ENCODE measurements at places on chromosomes 3 and 15. TPM values are rescaled to one million over a fixed set of nuclear protein-coding genes. Genes with fewer than 3 reads are reported as not detected.

FRMD5 gene
- total RNA-seq = not detected

HDC gene
- 0.27 TPM for total RNA-seq

TMOD2 gene
- total RNA-seq = 10.9 TPM

FAM107A gene
- not detected for total RNA-seq

CLRN1 gene
- not detected for total RNA-seq

GOLGA8M gene
- total RNA-seq = 1.8 TPM

BFSP2 gene
- total RNA-seq = 0.33 TPM

P2RY12 gene
- total RNA-seq = not detected

ZIC1 gene
- total RNA-seq = not detected

DNA sequence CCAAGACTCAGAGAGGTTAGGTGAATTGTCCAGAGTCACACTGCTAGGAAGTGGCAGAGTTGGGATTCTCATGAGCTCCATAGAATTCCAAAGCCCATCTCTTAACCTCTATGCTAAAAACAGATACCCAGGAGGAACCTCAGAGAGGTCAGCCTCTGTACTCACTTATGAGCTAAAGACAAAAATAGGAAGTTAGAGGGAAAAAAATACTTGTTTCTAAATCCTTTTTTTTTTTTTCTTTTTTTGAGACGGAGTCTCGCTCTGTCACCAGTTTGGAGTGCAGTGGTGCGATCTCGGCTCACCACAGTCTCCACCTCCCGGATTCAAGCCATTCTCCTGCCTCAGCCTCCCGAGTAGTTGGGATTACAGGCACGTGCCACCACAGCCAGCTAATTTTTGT is 31.4 kb downstream of the FSD2 start:
- H3K36me3 ChIP-seq = no peaks in the 10 kb centered on the region
- no peak overlapping the region for H3K27ac ChIP-seq
- no peaks in the 10 kb centered on the region for H3K4me1 ChIP-seq
- H3K27me3 ChIP-seq = peaks cover 3% of the 10 kb centered on the region

- no peaks in the 10 kb centered on the region for H3K27me3 ChIP-seq
- H3K36me3 ChIP-seq = no peaks in the 10 kb centered on the region
- H3K27ac ChIP-seq = no peak overlapping the region
- H3K4me3 ChIP-seq = no peak overlapping the region
Observed at GRCh38 chr3:112894258-112894657, 47.6 kb upstream of the CD200R1L start.

GRCh38 chr3:5144316-5144994 is 22.4 kb downstream of the ARL8B start:
- peaks cover 20% of the 10 kb centered on the region for H3K4me1 ChIP-seq
- H3K4me3 ChIP-seq = no peak overlapping the region
- DNase-seq = no peak
- no peaks in the 10 kb centered on the region for H3K27me3 ChIP-seq
- H3K27ac ChIP-seq = no peak overlapping the region
- peaks cover 79% of the 10 kb centered on the region for H3K36me3 ChIP-seq

- peak overlapping the region; percentile 20 for H3K27ac ChIP-seq
- peaks cover 69% of the 10 kb centered on the region for H3K36me3 ChIP-seq
- H3K4me3 ChIP-seq = no peak overlapping the region
- H3K27me3 ChIP-seq = no peaks in the 10 kb centered on the region
Observed at GRCh38 chr3:46924921-46925584, 47.5 kb downstream of the PTH1R start.

DNA sequence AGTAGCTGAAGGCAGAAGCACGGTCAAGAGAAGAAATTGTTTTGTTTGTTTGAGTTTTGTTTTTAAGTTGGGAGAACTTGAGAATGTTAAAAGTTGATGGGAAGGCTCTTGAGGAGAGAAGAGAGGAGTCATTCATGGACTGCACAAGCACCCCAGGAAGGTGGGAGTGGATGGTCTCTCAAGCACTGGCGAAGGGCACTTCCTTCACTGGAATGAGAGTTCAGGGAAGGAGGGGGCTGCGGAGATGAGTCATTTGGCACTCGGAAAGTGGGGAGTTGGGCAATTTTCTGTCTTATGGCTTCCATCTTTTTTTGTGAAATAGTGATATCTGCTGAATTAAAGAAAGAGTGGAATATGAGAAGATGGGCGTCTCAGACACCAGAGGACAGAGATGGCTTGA is 66.0 kb downstream of the ATP13A4 start:
- no peak overlapping the region for H3K4me3 ChIP-seq
- no peaks in the 10 kb centered on the region for H3K27me3 ChIP-seq
- no peaks in the 10 kb centered on the region for H3K36me3 ChIP-seq
- no peaks in the 10 kb centered on the region for H3K4me1 ChIP-seq
- H3K27ac ChIP-seq = no peak overlapping the region

GRCh38 chr15:32901192-32901591 is 183.4 kb downstream of the GREM1 start:
- no peak for DNase-seq
- H3K4me3 ChIP-seq = no peak overlapping the region
- no peaks in the 10 kb centered on the region for H3K4me1 ChIP-seq
- H3K27me3 ChIP-seq = peaks cover 11% of the 10 kb centered on the region
- H3K36me3 ChIP-seq = no peaks in the 10 kb centered on the region

DNA sequence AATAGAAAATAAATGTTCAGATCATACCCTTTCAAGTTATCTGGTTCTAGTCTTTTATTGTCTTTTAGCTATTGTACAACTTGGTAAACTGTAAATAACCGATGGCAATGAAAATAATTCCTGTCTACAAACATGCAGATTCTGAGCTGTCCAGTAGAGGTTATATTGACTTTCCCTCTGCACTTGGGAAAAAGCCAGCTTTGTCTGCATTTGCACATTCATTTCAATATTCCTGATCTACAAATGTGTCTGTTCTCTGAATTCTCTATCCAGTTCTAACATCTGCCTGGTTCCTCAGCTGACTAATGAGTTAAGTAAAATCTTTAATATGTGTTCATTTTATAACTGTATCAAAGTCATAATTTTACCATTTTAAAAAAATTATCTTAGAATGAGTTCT is 408.5 kb downstream of the ERC2 start:
- H3K4me1 ChIP-seq = no peaks in the 10 kb centered on the region
- H3K4me3 ChIP-seq = no peak overlapping the region
- H3K27ac ChIP-seq = no peak overlapping the region
- no peaks in the 10 kb centered on the region for H3K36me3 ChIP-seq

GRCh38 chr15:100169615-100170290 is 172.0 kb downstream of the ADAMTS17 start:
- no peaks in the 10 kb centered on the region for H3K27me3 ChIP-seq
- H3K4me3 ChIP-seq = no peak overlapping the region
- H3K4me1 ChIP-seq = peaks cover 6% of the 10 kb centered on the region
- DNase-seq = no peak

DNA sequence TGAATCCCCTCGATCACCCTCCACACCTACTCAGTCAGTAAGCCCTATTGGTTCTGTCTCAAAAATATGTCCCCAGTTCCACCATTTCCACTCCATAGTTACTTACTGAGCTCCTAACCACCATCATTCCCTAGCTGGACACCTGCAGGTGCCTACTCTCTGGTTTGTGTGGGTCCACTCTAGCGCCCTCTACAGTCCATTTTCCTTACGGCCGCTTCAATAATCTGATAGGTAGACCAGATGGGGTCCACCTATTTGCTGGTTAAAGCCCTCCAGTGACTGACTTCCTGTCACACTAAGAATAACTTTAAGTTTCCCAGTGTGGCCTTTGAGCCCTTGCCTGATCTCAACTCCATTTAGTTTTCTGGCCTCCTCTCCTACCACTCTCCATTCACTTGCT is 5.0 kb downstream of the GXYLT2 start:
- peaks cover 53% of the 10 kb centered on the region for H3K27me3 ChIP-seq
- no peaks in the 10 kb centered on the region for H3K4me1 ChIP-seq
- no peak overlapping the region for H3K27ac ChIP-seq
- H3K36me3 ChIP-seq = no peaks in the 10 kb centered on the region
- DNase-seq = no peak

- DNase-seq = no peak
- H3K36me3 ChIP-seq = no peaks in the 10 kb centered on the region
- H3K4me1 ChIP-seq = no peaks in the 10 kb centered on the region
- H3K27ac ChIP-seq = no peak overlapping the region
- H3K27me3 ChIP-seq = no peaks in the 10 kb centered on the region
Observed at GRCh38 chr3:166569589-166569988, 732.4 kb upstream of the BCHE start.

GRCh38 chr3:11476735-11477144 is 167.0 kb downstream of the VGLL4 start:
- H3K36me3 ChIP-seq = no peaks in the 10 kb centered on the region
- DNase-seq = no peak
- H3K4me3 ChIP-seq = no peak overlapping the region

DNA sequence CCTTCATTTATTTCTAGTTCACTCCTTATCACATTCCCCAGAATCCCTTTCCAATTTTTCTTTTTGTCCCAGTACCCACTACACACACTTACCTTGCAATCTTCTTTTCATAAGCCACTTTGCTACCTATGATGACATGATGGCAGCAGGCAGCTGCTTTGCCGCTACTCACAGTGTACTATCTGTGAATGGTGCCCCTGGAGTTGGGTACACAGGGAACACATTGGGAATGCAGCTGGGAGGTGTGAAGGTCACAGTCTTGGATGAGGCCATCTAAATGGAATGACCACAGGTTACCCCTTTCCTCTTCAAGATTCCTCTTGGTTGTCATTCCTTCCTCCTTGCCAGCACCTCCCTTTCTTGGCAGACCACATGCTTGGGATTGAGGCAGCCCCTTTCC is 20.8 kb upstream of the TNIK start:
- peaks cover 18% of the 10 kb centered on the region for H3K4me1 ChIP-seq
- H3K4me3 ChIP-seq = no peak overlapping the region
- peaks cover 2% of the 10 kb centered on the region for H3K36me3 ChIP-seq
- DNase-seq = no peak
- H3K27me3 ChIP-seq = no peaks in the 10 kb centered on the region

DNA sequence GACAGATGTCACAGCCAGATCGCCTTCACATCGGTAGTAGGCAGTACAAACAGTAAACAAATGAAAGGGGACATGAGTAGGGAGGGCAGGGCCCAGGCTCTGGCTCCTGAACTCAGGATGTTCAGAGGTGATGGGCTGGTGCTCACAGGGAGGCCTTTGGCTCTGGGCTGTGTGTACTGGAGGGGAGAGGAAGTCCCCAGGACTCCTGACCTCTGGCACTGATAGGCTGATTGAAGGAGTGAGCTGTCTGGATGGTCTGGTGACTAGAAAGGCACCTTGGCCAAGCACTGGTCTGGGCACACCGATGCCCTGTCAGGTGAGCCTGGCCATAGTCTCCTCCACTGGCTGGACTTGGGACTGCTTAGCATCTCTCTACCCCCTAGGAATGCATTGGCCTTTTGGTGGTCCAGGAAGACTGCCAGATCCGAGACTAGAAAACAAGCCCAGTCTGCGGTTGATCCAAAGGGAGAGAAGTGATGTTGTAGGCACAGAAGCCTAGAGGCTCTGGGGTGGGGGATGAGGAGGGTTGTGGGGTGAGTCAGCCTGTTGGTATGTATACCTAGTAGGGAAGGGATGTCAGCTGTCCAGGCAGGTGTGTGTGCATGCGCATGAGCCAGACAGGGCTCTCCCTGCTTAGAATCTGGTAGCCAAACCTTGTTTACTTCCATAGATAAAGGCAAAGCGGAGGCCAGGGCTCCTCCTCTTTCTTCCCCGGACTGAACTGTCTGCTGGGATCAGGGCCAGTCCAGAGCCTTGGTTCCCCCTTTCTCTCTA is 1.9 kb downstream of the SPINT1 start:
- H3K36me3 ChIP-seq = no peaks in the 10 kb centered on the region
- no peak for DNase-seq
- H3K4me3 ChIP-seq = peak overlapping the region; percentile 6
- H3K27me3 ChIP-seq = peaks cover 27% of the 10 kb centered on the region

Measured in activated CD4-positive, alpha-beta T cell treated with anti-CD3 and anti-CD28 coated beads, Interleukin-2, amount 10 ng/mL, durations not matched to agents 7 days and 5 days (primary cell).